ENCODE measurements at places on chromosomes 7 and 10.

DNA sequence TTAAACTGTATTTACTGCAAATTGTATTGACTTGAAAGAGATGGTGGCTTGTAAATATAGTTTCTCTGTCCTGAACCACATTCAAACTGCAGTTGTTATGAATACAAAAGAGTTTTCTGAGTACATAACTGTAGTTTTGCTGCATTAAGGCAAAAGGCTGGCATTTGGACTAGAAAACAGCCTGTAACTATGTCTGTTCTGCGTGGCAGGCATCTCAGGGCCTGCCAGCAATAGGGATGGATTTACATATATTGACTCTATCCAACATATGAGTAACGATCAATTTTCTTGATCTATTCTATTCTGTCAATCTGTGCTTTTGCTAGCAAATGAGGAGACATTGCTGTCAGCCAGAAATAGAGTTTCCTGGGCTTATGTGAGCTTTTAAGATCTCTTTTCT is 174.6 kb downstream of the TMEM26 start:
- DNase-seq, result no peak

- DNase-seq, result no peak
Measured at GRCh38 chr10:8583096-8583495, 528.6 kb downstream of the GATA3 start.

- DNase-seq, result no peak
Measured at GRCh38 chr10:131249955-131250344, 61.6 kb downstream of the TCERG1L start.

GRCh38 chr10:47230957-47231356 is 69.0 kb upstream of the GDF10 start:
- no peak for DNase-seq

DNA sequence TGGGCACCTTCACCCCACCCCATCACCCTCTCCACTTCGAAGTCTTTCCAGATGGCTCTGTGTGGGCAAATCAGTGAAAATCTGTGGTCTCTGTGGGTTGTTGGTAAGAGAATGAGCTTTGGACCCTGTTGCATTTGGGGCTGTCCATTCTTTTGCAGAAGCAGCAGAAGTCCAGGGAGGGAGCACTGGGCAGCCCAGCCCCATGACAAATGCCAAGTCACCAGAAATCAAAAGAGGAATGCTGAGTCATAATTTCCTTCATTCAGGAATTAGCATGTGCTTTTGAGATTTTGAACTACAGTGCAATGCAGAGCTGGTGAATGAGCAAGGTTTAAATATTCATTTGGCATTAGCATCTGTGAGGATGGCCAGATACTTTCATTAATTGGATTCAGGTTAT is 556.2 kb downstream of the LRMDA start:
- no peak for DNase-seq

DNA sequence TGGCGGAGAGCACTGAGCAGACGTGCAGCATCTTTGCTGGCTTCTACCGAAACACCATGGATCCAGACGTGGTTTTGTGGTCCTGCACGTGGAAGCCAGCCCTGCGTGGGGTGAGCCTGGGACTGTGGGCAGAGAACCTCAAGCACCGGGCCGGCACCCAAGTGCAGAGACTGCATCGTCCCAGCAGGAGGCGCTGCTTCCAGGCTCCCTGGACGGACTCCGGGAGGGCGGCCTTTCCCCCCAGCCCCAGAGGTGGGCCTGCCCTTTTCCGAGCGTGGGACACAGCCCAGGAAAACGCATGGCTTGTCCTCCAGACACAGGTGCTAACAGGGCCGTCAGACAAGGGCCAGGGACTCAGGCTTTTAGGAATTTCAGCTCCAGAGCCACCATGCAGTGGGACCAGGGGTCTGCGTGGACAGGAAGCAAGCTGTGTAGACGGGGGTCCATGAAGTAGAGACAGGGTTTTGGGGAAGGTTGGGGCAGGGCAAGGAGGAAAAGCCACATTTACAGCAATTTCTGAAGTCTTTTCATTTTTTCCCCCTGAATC is 303.9 kb downstream of the WDR37 start:
- DNase-seq, result no peak

DNA sequence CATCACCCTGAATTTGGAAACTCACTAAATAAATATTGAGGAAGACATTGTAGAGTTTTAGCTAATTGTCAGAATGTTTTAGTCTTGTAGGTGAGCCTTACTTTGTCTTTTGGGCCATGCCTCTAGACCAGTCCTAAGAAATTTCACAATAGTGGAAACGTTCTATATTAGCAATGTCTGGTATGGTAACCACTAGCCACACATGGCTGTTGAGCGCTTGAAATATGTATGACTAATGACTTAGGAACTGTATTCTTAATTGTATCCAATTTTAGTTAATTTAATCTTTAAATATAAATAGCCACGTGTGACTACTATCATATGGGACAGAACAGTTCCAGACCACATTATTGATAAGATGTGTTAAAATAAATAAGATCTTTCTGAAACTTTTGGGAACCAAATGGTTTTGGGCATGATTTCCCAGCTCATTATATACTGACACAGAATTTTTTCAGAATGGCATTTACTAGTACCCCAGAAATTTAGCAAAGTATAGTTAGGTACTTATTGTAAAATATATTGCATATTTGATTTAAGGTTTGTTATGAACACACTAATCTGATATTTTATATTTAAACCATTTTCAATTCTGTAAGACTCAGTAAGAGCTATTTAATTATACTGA is 95.0 kb downstream of the VPS50 start:
- DNase-seq, result no peak

GRCh38 chr7:130890176-130891020 is 156.4 kb upstream of the KLF14 start:
- DNase-seq, result no peak

DNA sequence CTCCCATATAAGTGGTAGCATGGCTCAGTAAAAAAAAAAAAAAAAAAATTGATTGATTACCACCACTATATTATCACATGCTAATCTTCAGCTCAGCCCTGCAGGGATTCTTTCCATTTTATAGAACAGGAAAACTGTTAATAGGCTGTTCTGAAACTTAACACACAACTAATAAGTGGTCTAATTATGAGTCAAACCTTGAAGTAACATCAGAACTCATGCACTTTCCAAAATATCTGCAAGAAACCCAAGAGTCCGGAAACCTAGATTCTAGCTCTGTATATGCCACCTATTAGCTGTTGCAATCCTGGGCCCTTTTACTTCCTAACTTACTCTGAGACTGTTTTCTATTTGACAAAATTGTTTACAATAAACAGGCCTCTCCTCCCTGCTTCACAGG is 23.9 kb downstream of the SEM1 start:
- DNase-seq, result no peak

DNA sequence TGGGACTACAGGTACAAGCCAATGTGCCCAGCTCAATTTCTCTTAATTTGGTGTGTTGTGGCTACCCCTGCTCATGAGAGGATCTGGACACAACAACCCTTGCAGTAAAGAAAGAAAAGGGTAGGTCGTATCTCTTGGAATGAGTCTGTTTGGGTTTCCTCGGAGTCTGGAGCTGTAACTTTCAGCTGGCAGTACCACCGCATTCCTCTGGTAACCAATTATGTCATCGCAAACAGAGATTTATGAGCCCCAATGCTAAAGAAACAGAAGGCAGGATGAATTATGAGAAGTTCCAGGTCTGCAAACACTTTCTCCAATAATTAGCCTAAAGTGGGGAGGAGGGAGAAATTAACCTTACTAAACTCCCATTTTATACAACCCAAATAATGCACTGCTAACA is 186.6 kb upstream of the NRP1 start:
- DNase-seq, result no peak

Measured in colonic mucosa (tissue), 4 donors.